ENCODE measurements at places on chromosomes 16 and 17. TPM values are rescaled to one million over a fixed set of nuclear protein-coding genes. Genes with fewer than 3 reads are reported as not detected.

Gene GRAP
- not detected for total RNA-seq

Gene KRT12
- total RNA-seq, result not detected

Gene TBC1D3D
- total RNA-seq, result not detected

DNA sequence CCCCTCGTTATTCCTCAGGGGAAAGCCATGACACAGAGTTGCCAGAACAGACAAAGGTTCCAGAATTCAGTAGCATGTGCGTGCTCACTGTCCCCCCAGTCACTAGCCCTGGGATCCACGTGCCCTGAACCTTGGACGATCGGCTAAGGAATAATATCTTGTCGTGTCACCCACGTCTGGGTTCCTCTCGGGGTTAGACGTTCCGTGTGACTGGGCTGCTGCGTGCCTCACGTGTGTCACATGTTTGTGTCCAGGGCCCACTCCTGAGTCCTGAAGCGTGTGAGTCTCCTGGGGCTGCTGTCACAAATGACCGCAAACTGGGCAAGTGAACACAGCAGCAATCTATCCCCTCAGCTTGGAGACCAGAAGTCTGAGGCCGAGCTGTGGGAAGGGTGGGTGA, 12.4 kb upstream of the ZNF469 start:
- no peak for DNase-seq

GRCh38 chr16:23330583-23331249, 28.6 kb downstream of the SCNN1B start:
- DNase-seq, result no peak

GRCh38 chr16:57061084-57061905, 31.1 kb upstream of the CPNE2 start:
- DNase-seq, result no peak

DNA sequence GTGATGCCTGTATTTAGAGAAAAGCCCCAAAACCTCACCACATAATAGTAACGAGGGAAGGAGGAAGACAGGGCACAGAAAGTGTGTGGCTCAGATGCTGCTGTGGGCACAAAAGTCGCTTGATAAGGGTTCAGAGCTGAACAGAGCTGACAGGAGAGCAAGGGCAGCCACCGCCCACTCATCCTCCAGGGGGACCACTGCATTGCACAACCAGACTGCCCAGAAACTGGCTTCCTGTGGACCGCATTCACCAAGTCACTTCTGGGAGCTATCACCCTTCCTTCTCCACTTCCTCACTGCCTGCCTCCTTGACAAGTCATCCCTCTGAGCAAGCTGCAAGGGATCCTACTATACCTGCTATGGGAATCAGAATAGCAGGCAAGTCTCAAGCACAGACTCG, 512.4 kb upstream of the CDH11 start:
- no peak for DNase-seq

Measured in hepatocyte (in vitro differentiated cells).